ENCODE measurements at places on chromosomes 16 and 17.
A peak's percentile ranks its signal among the peaks of the same experiment; 100 is the strongest.

DNA sequence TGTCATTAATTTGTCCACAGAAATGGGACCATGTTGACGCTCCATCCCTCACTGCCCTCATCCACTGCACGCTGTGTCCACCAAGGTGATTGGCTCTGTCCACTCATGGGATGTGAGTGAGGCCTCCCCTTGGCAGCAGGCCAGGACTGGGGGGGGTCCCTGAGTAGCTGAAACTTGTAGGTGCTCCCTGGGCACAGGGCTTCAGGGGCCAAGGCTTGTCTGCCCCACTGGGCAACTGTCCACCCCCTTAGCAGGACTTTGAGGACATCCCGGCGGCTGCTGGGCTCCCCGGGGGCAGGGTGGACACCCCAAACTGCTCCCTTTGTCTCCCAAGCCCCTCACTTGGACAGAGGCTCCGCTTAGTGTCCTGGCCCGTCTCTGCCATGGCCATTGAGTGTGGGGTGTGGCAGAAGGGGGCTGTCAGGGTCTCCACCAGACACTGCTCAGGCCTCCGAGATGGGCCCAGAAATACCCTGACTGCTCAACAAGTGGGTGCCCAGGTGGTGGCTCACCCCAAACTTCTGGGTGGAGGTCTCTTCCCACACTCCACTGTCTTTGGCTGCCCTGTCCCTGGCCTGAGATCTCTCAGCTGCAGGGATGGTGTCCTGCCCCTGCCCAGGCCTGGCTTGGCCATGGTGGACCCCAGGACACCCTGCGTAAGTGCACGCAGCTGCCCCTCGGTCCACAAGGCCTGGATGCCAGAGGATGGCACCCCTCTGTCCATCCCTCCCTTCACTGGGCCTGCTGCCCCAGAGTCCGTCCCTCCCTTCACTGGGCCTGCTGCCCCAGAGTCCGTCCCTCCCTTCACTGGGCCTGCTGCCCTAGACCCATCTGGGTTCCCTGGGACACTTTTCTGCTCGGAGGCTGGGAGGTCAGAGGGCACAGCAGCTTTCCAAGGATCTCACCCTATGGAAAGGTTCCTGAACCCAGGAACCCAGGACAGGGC, 2.9 kb upstream of the RAB40C start:
- no peak for DNase-seq

DNA sequence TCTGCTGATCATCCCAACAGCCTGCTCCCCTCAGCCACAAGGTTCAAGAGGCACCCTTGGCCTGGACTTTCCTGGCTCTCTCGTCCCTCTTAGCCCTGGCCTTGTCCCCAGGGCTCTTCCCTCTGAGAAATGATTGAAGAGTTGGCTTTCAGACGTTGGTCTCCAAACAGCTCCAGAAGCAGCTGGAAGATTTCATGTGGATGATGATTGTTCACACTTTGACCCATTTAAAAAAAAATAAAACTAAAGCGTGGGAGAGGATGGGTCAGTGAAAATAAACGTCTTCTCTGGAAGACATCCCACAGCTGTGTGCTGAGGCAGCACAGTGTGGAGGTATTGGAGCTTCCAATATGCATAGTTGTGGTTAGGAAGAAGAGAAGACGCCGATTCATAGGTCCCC, 54.7 kb upstream of the CDH11 start:
- peak; percentile 97 for DNase-seq

DNA sequence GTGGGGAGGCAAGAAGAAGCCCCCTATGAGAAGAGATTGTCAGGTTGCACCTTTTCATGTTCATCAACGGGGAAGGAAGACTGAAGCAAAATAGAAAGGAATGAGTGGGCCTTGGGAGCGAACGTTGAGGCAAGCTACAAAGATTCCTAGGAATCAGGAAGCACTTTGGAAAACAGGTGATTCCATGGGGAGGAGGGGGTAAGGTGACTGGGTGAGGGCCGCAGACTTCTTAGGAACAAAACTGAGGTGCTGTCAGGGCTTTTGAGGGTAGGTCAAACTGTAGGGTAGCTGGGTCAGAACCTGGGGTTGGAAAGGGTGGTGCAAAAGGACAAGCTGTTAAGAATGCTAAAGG, 528 bp downstream of the ITFG1 start:
- DNase-seq = peak; percentile 2

GRCh38 chr16:57629516-57630406, 1.3 kb downstream of the ADGRG1 start:
- no peak for DNase-seq

GRCh38 chr17:45948881-45949624, 50.0 kb upstream of the STH start:
- DNase-seq = peak; percentile 59

DNA sequence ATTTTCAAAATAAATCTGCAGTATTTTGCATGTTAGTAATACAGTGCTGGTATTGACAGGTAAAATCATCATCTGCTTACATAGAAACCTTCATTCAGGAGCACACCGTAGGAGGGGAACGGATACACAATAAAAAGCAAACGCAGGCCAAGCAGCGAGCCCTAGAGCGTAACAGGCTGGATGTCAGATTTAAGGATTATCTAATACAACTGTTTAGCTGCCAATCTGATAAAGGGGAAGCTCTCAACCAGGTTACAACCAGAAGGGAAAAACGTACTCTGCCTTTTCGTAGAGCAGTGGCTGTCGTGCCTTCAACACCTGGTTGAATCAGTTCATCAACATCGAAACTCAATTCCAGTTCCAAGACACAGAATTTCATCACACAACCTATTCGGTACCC, 16.4 kb upstream of the CUEDC1 start:
- DNase-seq = no peak

DNA sequence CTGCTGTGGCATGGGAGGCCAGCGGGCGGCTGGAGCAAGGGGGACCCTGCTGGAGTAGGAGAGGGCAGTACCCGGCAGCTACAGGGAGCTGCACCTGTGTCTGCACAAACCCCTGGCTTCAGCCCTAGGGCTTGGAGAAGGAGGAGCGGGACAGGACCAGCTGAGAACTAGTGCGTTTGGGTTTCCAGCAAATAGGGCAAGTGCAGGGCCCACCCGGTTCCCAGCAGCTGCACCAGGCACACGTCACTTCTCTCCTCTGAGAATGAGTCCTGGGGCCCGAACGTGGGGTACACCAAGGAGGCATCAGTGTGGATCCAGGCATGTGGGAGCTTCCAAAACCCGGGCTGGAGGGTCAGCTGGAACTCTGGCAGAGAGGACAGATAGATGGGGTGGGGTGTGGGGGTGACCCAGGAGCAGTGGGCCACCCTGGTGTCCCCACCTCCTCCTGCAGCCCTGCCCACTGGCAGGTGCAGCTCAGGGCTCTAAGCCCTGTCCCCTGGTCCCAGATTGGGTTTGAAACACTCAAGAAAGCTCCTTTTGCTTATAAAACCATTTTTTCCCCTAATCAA, 5.6 kb downstream of the C16orf89 start:
- no peak for DNase-seq

DNA sequence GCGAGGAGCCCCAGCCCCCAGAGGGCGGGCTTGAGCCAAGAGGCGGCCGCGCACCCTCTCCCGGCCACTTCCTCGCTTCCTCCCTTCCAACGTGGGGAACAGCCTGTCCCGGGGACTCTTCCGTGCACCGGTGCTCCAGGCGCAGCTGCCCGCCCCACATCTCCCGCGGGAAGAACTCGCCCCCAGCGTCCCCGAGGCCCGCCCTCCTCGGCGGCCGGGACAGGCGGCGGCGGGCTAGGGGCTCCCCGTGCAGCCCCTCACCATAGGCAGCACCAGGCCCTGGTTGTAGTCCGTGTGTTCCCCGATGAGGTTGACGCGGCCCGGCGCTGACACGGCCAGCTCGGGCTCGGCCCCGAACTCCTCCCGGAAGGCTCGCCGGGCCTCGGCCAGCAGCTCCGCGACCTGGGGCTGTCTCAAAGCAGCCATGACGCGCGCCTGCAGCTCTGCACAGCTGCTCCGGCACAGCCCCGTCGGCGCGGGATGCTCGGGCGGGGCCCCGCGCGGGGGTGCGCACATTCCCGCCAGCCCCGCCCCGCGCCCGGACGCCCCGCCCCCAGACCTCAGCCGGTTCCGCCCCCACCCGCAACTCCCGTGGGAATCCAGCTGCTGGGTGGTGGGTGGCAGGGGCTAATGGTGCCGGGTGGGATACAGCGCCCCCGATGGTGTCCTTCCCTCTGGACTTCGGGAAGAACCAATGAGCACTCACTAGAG, at the start of gene GALK1:
GALK1 (minus strand) TSS at position 482 of the 711 bp plus-strand sequence; CDS start at position 426, 56 bp downstream.
- DNase-seq = peak; percentile 53

DNA sequence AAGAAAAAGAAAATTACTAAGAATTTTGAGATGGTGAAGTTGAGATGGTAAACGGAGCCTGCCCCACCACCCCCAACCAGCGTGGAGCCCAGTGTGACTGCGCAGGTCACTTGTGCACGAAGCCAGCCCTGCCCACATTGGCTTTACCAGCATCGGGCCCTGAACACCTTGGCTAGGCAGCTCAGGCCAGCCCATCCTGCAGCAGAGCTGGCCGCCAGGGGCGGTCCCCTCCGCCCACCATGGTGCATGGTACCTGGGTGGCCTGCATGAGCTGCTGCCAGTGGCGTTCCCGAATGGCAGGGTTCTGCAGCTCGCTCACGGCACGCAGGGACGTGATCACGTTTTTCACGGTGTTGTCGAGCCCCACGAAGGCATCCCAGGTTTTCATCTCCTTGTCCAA, 62.7 kb downstream of the DNAH17 start:
- DNase-seq = no peak

- peak; percentile 26 for DNase-seq
These were observed at the start of gene ZNF469 for GRCh38 chr16:88382491-88383400. TSS of gene ZNF469 (plus strand) at chr16:88382959. CDS start at chr16:88427471, 44,512 bp downstream.

DNA sequence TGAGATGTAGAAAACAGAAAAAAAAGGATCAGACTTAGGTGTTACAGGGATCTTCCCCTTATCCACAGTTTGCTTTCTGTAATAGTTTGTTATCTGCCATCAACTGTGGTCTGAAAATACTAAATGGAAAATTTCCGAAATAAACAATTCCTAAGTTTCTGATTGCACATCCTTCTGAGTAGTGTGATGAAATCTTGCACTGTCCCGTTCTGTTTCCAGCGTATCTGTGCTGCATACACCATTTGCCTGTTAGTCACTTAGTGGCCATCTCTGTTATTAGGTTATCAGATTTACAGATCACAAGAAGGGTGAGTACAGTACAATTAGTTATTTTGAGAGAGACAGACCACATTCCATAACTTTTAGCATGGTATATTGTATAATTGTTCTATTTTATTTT, 185.6 kb upstream of the CPHXL start:
- no peak for DNase-seq

DNA sequence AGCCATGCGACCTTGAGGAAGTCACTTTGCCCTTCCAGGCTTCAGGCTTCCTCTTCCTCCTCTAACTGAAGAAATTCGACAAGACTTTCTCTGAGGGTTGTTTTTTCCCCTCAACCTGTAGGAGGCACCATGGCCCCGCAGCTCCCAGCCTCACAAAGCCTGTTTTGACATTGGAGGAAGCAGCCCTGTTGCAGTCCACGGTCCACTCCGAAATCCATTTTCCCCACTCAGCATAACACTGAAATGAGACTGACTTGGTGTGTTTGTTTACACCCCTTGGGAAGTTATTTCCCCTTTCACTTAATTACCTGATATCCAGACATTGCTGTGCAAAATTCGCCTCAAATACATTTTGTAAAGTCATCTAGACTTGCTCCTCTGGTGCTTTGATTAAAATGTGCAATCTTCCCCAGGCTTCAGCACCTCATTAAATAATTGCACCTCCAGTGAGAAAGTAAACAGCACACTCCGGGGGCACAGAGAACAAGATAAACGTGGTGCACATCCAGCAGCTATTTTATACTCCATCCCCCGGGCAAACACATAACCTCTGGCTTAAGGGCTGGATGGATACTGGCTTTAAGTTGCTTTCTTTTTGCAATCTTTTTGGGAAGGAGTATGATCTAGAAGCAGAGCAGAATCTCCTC, 41.4 kb upstream of the PIRT start:
- no peak for DNase-seq

- peak; percentile 36 for DNase-seq
These were observed 6.3 kb upstream of the CBFB start for GRCh38 chr16:67022531-67023214.

DNA sequence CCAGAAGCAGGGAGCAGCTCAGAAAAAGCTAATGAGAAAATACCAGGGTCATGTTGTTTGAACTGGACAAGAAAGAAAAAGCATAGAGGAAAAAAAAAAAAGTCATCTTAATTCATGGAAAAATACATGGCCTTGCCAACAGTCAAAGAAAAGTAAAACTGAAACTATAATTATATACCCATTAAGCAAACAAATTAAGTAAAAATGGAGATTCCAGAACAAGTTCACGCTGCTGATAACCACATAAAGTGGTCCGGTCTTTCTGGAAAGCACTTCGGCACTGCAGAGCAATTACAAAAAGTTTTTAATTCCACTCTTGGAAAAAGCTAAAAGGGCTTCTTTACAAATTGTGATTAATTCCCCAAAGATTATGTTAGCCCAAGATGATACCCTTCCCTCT, 12.4 kb upstream of the P2RX5 start:
- no peak for DNase-seq

- DNase-seq = no peak
These were observed 6.0 kb downstream of the TEKT5 start for GRCh38 chr16:10688726-10689125.

DNA sequence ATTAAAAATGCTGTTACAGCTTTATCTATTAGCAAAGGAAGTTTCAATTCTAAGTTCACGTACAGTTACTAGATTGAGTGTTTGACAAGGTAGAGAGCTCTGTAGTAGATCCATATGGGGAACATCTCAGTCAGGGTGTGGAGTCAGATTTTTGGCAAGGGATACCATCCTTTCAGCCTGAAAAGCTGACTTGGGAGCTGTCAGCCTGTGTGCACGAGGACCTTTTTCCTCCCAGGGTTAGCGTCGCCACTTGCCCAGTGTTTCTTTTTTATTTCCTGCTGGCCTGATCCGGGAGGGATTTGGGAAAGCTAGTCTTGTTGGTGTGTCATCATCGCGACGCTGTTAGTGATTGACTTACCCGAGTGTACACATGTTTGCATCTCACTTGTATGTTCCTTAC, 29.5 kb downstream of the WWOX start:
- no peak for DNase-seq

- no peak for DNase-seq
These were observed 17.7 kb downstream of the ZNHIT3 start for GRCh38 chr17:36504156-36504545.

- peak; percentile 49 for DNase-seq
These were observed 4.4 kb downstream of the SHBG start for GRCh38 chr17:7634384-7634783.

DNA sequence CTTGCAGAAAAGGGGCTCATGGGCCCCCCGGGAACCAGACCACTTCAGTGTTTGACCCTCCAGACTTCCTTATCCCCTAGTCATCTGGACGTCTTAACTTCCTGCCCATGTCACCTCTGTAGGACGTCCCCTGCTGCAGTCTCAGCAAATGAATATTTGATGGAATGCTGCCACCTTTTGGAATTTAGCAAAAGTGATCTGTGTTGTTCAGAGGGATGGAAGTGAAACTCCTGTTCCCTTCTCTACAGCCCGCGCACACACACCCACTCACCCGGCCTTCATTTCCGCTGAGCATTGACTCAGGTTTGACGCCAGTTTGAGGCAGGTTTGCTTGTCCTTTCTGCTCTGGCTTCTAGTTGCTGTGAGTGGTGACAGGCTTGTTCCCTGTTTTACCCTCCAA, 507.2 kb upstream of the EEF2KMT start:
- DNase-seq = no peak

Data from fibroblast of upper back skin (primary cell).